ENCODE measurements at places on chromosomes 2 and 18. TPM values are rescaled to one million over a fixed set of nuclear protein-coding genes. Genes with fewer than 3 reads are reported as not detected.
A peak's percentile ranks its signal among the peaks of the same experiment; 100 is the strongest.

Gene SPIRE1
- total RNA-seq: 64.4 TPM

DNA sequence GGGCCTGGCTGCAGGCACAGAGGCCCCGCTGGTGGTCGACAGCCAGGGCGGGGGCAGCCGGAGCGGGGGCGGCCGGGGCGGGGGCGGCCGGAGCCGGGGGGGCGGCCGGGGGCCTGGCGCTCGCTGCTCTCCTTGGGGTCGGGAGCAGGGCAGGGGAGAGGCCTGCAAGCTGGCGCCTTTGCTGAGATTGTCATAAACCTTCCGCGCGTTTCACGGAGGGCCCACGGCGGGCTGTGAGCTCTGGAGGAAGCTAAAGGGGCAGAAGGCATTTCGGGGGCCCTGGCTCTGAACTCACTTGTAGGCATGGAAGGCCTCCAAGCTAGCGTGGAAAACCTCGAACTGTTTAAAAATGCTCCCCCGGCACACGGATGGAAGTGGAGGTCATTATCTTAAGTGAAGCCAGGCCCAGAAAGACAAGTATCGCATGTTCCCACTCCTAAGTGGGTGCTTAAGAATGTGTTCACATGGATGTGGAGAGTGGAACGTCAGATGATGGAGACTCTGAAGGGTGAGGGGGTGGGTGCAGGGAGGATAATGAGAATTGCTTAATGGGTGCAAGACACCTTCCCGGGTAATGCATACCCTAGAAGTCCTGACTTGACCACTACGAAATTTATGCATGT, 629 bp downstream of the PRELID3A start:
- DNase-seq: peak; percentile 31

- no peak for DNase-seq
Measured at GRCh38 chr2:134396493-134396892, 142.6 kb downstream of the MGAT5 start.

DNA sequence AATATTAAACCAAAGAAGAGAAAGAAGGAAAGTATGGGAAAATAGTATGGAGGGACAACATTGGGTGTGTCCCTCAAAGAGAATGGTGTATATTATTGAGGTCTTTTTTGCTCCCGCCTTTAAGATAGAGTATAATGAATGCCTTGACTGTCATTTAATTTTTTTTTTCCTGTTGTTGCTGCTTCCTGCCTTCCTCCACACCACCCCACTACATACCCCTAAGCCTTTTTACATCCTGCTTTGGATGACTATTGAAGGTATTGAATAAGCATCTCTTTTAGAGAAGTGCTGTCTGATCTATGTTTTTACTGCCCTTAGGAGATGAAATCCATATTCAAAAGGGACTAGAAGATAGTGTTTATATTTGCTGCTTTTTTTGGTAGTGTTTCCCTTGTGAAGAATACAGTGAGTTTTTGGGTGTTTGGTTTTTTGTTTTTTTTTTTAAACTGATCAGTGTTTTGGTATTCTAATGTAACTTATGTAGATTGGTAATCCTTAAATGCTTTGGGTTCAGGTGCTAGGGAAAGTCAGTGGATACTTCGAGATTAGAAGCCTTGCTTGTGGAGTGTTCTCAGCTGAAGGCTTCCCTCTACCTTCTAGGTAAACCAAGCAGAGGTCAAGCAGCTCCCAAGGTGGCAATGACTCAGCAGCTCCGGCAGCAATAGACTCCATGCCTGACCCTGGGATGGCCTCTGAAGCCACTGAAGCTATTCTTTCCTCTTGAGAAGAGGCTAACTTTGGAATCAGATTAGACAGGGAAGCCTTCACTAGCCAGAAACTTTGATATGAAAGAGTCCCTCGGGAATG, 5.0 kb downstream of the FZD7 start:
- peak; percentile 53 for DNase-seq

Gene KATNAL2
- total RNA-seq: 5.0 TPM

DNA sequence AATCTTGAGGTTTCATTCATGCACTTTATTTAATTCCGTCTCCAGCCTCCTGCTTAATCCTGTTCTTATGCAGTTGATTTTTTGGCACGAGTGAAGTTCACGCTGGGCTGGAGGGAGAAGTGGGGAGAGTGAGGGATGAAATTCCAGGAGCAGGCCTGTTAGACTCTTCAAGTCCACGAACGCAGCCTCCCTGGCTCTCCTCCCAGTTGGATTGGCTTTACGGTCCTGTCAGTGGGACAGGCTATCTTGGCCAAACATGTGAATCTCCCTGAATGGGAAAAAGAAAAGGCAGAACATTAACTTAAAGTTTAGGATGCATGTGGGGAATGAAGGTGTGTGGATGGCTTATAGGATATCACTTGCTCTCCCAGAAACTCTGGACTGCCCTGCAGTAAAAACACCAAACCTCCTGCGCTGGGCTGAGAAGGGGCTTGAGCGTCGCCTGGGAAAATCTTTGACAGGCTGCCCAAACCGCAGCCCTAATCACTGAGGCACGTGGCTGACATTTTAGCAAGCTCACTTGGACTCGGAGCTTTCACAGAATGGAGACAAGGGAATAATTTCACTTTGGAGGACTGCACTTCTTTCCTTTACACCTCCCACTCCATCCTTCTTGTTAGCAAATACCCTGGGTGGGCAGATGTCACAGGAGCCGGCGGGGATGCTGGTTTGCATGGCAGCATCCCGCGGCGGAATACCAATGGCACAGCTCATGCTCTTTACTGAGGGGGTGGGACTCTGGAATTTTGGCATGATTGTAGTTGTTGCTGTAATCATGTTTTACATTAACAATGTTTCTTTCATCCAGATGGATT, 93.9 kb downstream of the ACKR3 start:
- peak; percentile 89 for DNase-seq

DNA sequence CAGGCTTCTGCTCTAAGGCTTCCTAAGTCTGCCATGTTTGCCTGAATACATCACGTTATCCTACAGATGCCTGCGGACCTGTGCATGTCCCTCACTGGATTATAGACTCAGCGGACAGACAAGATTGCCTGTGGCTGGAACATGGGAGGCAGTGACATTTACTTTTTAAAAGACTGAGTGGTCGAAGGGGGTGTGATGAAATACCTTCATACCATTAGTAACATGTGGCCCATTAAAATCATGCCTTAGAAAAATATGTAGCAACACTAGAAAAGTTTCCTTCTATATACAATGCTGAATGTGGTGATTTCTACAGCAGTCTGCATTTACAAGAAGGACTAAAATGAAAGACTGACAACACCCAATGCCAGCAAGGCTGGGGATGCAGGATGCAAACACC, 154.4 kb downstream of the ASB1 start:
- no peak for DNase-seq

Gene COL4A4
- 0.36 TPM for total RNA-seq

Gene FRZB
- 0.36 TPM for total RNA-seq

Gene LGALSL
- 3.6 TPM for total RNA-seq

DNA sequence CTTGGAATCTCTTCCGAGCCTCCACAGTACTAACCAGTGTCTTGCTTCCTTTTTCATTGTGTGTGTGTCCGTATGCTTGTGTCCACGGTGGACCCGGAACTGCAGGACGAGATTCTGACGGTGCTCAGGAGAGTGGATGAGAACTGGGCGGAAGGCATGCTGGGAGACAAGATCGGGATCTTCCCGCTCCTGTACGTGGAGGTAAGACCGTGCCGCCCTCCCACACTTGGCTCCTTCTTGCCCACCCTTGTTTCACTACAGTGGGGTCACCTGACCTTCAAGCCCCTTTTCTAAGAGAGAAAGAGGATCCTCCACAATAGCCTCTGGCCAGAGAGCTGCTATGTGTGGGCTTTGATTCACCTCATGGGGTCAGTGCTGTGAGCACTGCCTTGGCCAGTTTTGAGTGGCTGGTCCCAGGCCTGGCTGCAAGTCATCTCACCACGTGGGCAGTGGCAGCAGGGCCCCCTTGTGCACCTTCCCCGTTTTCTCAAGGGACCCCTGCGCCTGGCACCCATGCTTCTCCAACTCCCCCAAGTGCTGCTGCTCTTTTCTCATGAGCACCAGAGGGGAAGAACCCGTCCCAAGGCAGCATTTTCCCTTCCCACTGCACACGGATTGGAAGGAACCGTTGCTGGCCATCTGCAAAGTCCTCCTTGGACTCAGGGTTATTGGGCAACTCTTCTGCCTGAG, 242.1 kb downstream of the SEPTIN10 start:
- DNase-seq: peak; percentile 27

GRCh38 chr18:12005538-12006487, 24.5 kb downstream of the IMPA2 start:
- peak; percentile 87 for DNase-seq

DNA sequence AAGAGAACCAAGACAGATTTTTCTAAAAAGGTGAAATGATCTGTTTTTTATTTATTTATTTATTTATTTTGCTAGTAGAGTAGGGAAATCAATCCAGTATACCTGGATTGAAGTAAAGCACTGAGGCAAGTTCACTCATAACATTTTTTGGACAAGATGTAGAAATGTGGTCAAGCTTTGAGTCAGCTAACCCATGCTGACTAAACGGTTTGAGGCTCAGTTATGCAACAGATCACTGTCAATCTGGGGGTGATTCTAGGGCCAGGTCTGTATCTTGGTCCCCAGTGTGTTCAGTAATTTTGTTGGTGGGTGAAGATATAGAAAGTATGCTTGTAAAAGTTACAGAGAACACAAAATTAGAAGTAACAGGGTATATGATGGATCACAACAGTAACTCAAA, 60.2 kb downstream of the RMDN2 start:
- DNase-seq: peak; percentile 32

DNA sequence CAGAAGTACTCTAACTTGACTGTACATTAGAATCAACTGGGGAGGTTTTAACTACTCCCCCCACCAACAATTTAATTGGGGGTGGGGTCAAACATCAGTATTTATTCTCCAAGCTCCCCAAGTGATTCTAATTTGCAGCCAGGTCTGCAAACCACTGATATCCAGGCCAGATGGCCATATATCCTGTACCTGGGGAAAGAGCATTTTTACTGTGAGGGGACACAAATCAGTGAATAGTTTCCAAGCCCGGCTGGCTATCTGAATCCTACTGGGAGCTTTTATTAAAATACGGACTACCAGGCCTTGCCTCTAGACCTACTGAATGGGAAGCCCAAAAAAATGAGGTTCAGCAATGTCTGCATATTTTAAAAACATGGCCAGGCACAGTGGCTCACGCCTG, 88.5 kb downstream of the TCF4 start:
- no peak for DNase-seq

Gene SNTG2
- 2.1 TPM for total RNA-seq

GRCh38 chr2:161578998-161579397, 45.2 kb upstream of the SLC4A10 start:
- DNase-seq: no peak

GRCh38 chr2:82752396-82752795, 1706.7 kb downstream of the SUCLG1 start:
- DNase-seq: no peak

- DNase-seq: no peak
Measured at GRCh38 chr18:43863180-43863579, 585.9 kb upstream of the SYT4 start.
